Endothelial cell of coronary artery (primary cell): ENCODE measurements at places on chromosomes 3 and 15. TPM values are rescaled to one million over a fixed set of nuclear protein-coding genes. Genes with fewer than 3 reads are reported as not detected.

Gene TRIM42
- total RNA-seq = not detected in 2 replicates

Gene NR1I2
- total RNA-seq = under 0.01 and 0.09 TPM in 2 replicates

Gene SI
- not detected in 2 replicates for total RNA-seq

Gene MTMR10
- total RNA-seq = 16.8 and 31.8 TPM in 2 replicates

Gene SERPINI2
- total RNA-seq = not detected in 2 replicates

Gene FOXB1
- total RNA-seq = not detected in 2 replicates

Gene APOD
- total RNA-seq = 2.2 and 7.8 TPM in 2 replicates

Gene SHC4
- total RNA-seq = 0.09 and 0.54 TPM in 2 replicates

Gene CCDC33
- not detected in 2 replicates for total RNA-seq

Gene NRROS
- 1.9 and 5.2 TPM in 2 replicates for total RNA-seq

Gene ST8SIA2
- total RNA-seq = not detected in 2 replicates

Gene LRRC34
- 0.38 and 2.2 TPM in 2 replicates for total RNA-seq

Gene ZNF80
- not detected in 2 replicates for total RNA-seq

Gene LINGO1
- under 0.01 and 0.09 TPM in 2 replicates for total RNA-seq

Gene ADAMTS7
- 10.7 and 22.8 TPM in 2 replicates for total RNA-seq

Gene LRRC31
- not detected in 2 replicates for total RNA-seq

Gene CA12
- 0.90 and 4.0 TPM in 2 replicates for total RNA-seq

Gene AP3B2
- not detected in 2 replicates for total RNA-seq

Gene TNFAIP8L3
- 15.8 and 29.9 TPM in 2 replicates for total RNA-seq

Gene PLCH1
- 0.09 TPM in 1 of 2 replicates, not detected in the other for total RNA-seq

Gene CHL1
- not detected in 2 replicates for total RNA-seq

Gene GPX1
- total RNA-seq = 330 and 468 TPM in 2 replicates

Gene MEGF11
- under 0.01 TPM in 1 of 2 replicates, not detected in the other for total RNA-seq

Gene TMEM40
- total RNA-seq = not detected in 2 replicates

Gene DNAJA4
- total RNA-seq = 5.3 and 10.0 TPM in 2 replicates

Gene RBPMS2
- 0.09 TPM in 1 of 2 replicates, not detected in the other for total RNA-seq

Gene DUOX1
- not detected in 2 replicates for total RNA-seq

Gene HRG
- not detected in 2 replicates for total RNA-seq

Gene FRMD4B
- total RNA-seq = 60.9 and 107 TPM in 2 replicates

Gene AQP9
- total RNA-seq = not detected in 2 replicates
